Neural crest cell (in vitro differentiated cells): ENCODE measurements at places on chromosomes 5 and 9. TPM values are rescaled to one million over a fixed set of nuclear protein-coding genes. Genes with fewer than 3 reads are reported as not detected.

GRCh38 chr5:42059778-42060464, 134.8 kb downstream of the FBXO4 start:
- no peak overlapping the region for H3K4me3 ChIP-seq
- H3K27ac ChIP-seq = no peak overlapping the region
- H3K4me1 ChIP-seq = peaks cover 6% of the 10 kb centered on the region
- no peaks in the 10 kb centered on the region for H3K27me3 ChIP-seq
- no peak for DNase-seq

GRCh38 chr5:115069087-115069968, 100.4 kb downstream of the TRIM36 start:
- no peaks in the 10 kb centered on the region for H3K36me3 ChIP-seq
- H3K27ac ChIP-seq = no peak overlapping the region

- no peak overlapping the region for H3K27ac ChIP-seq
- no peaks in the 10 kb centered on the region for H3K36me3 ChIP-seq
- H3K4me3 ChIP-seq = no peak overlapping the region
- H3K27me3 ChIP-seq = no peaks in the 10 kb centered on the region
These were observed 138.1 kb upstream of the ADAMTSL1 start for GRCh38 chr9:18335825-18336224.

DNA sequence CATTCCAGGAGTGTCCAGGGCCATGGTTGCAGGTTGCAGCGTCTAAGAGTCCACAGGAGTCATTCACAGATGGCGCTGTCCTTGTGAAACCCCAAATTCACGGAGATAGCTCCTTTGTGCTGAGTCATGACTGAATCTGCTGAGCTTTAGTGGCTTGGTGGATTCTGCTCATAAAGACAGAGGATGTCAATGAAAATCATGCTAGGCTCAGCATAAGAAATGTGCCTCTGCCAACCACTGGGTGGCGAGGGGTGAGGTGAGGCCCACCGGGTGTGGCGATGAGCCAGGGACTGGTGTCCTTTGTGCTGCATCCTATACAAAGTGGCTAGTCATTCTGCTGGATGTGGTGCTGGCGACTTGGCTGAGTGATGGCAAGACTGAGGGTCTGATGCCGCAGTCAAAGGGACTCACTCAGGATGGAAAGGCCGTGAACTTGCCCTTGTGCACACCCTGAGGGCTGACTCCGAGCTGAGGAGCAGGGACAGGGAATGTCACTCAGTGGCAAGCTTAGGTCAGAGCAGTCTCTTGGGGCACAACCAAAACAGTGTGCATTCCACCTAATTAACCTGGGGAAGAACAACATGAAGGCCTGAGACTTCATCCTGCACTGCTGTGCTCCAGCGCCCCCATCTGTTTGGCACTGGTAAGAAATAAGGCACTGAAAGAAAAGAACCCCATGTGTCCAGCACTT, 71.5 kb downstream of the DAP start:
- H3K4me1 ChIP-seq = peaks cover 14% of the 10 kb centered on the region
- H3K36me3 ChIP-seq = peaks cover 26% of the 10 kb centered on the region
- H3K27ac ChIP-seq = peak overlapping the region; percentile 43
- H3K4me3 ChIP-seq = no peak overlapping the region
- H3K27me3 ChIP-seq = no peaks in the 10 kb centered on the region
- DNase-seq = peak; percentile 8

- H3K4me3 ChIP-seq = no peak overlapping the region
- peaks cover 59% of the 10 kb centered on the region for H3K27me3 ChIP-seq
- no peak overlapping the region for H3K27ac ChIP-seq
- peaks cover 12% of the 10 kb centered on the region for H3K4me1 ChIP-seq
These were observed 4.2 kb downstream of the ITGA2 start for GRCh38 chr5:52993367-52993766.

DNA sequence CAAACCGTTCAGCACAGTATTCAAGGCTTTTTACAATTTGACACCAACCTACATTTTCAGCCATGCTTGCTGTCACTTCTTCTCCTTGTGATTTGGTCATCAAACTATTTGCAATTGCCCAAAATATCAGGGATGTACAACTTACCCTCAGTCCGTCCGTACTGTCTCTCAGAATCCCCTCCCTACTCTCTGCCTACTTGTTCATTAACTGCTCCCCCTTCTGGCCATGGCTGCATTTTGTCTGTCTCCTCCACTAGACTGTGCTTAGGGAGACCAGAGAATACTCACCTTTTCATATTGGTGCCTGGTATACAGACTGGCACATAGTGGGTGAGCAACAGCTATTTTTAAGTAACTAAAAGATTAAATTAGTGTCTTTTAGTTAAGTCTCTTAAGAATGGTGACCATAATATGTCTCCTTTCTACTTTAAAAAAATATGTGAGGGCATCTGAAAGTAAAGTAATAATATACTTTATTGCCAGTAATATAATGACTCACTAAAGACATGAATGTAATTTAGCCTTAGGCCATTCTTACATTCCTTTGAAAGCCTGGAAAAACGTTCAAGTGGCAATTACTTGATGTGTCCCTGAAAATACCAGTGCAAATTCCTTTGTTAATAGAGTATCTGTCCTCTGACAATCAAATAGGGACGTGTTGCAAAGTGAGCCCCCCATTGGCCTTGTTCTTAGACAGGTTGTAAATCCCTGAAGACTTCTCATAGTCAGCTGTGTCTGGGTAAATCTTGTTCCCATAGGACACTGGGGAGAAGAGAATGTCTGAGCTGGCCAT, 27.8 kb downstream of the PRLR start:
- H3K27ac ChIP-seq = no peak overlapping the region
- H3K4me1 ChIP-seq = no peaks in the 10 kb centered on the region
- no peak overlapping the region for H3K4me3 ChIP-seq

Gene TLE1
- total RNA-seq = 40.5 and 42.5 TPM in 2 replicates

Gene NUTM2G
- total RNA-seq = not detected in 2 replicates

Gene CREB3
- total RNA-seq = 35.3 and 35.9 TPM in 2 replicates

Gene LHX3
- total RNA-seq = 0.07 TPM in 1 of 2 replicates, not detected in the other
